ENCODE measurements at places on chromosomes 7 and 10.

DNA sequence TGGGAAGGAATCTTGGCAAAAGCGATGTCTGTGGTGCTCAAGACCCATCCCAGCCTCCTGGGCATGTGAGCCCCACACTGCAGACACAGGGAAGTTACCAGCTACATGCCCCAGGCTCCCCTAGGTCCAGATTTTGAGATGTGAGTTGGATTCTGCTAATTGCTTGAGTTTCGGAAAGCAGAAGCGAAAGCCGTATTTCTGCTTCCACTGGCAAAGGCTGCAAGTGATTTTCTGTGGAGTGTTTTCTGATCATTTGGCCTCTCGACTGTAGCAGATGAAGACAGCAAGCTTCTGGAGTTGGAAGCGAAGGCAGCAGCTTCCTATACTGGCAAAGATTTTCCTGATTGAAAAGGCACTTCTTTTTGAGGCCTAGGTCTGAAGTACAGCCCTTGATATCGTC lies 29.6 kb downstream of the ANKRD16 start:
- DNase-seq: no peak

- no peak for DNase-seq
Observed at GRCh38 chr7:19202599-19202998, 57.4 kb upstream of the FERD3L start.

GRCh38 chr7:22697876-22698606 lies 29.0 kb upstream of the IL6 start:
- no peak for DNase-seq

GRCh38 chr10:107914450-107915214 lies 750.1 kb upstream of the SORCS1 start:
- no peak for DNase-seq

DNA sequence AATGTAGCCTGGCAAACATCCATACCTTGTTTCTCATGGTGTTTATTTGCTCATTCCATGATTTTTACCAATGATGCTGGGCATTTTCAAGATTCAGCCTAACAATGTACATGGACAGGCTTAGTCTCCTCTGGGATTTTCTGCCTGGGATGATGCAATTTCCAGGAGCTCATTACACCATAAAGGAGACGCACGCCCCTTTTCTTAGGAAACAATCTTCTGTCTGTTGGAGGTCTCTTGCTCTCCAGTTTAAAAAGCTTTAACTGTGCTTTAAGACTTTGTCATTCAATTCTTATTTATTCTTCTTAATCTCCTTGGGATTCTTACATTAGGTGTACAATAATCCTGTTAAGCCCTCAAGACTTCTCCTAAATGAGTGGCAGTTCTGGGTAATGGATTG lies 150.3 kb upstream of the NRP1 start:
- no peak for DNase-seq

- DNase-seq: no peak
Observed at GRCh38 chr7:4849390-4849789, 12.4 kb downstream of the PAPOLB start.

GRCh38 chr7:35259523-35259908 lies 5.6 kb upstream of the TBX20 start:
- no peak for DNase-seq

DNA sequence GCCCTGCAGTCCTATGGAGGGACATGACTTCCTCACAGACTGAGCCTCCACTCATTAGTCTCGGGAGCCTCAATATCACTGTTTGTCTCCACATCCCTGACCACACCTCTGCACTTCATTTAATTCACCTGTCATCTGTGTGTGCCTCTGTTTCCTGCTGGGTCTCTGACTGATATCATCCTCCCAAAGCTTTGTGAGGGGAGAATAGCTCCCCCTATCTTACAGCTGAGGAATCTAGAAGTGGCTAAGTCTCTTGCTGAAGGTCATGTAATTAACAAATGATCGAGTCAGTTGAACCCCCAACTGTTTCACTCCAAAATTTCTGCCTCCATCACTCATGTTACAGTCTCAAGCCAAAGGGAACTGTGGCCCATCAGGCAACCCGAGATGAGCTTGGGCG lies 5.5 kb upstream of the CPXM2 start:
- no peak for DNase-seq

DNA sequence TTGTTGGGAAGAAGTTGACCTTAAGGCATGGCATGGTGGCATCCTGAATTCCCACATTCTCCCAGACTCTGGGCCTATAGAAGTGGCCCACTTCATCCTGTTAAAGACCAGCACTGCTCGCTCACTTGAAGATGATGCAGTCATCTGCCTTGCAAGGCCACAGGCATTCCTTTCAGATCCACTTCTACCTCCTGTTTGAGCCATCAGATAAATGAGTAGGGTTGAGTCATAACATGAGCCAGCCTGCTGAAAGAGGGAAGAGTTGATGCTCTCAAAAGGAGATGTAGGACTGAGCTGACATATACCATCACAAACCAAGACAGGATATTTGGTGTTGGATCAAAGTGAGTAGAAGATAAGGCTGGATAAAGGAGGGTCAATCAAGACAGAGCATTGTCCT lies 1.5 kb upstream of the EBLN1 start:
- DNase-seq: no peak
